Sigmoid colon (tissue), 7 donors: ENCODE measurements at places on chromosomes 1 and 21. TPM values are rescaled to one million over a fixed set of nuclear protein-coding genes. Genes with fewer than 3 reads are reported as not detected.

DNA sequence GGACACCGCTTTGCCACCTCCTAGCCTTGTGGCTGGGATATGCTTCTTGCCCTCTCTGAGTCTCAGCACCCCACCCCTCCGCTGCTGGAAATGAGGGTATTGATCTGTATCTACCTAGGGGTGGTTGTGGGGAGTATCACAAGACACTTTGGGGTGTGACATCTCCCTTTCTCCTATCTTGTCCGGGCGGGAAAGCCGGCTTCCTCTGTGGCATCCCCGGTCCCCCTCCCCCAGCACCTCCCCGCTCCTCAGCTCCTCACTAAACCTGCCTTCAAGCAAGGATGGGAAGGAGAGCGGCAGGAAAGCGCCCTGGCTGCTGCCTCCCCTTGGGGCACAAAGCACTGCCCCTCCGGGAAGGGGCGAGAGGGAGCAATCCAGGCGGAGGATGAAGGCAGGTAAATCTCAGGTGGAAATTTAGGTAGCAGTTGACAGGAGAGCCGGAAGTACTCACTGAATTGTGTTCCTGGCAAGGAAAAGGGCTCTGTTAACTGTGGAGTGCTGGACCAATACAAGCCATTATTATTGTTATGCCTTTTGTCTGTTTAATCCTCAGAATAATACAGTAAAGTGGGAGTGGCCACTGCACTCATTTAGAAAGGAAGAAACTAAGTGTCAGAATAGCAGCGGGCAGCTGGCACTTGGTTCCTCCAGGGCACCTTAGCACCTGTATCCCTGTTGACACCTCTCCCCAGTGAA is 49.0 kb upstream of the LRP8 start:
- DNase-seq: no peak

DNA sequence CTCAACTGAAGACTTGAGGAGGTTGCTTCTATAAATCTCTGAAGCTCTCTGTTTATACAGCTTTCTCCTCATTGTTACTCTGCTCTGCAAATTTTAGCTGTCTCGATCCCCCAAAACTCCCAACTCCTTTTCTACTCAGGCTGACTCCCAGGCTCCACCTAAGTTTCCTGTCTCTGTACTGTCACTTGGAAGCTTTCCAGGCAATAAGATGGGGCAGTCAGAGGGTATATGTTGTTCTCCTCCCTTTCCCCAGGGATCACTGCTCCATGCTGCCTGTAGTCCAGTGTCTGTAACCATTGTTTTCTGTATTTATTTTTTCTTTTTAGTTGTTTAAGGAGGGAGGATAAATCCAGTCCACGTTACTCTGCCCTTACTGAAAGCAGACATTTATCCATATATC is 13.4 kb downstream of the TSNAX start:
- no peak for DNase-seq

- DNase-seq: peak; percentile 89
These were observed 14.2 kb downstream of the CAPN2 start for GRCh38 chr1:223726380-223727001.

- no peak for DNase-seq
These were observed 45.0 kb upstream of the C1orf53 start for GRCh38 chr1:197857477-197857876.

GRCh38 chr1:112626193-112626592 is 6.6 kb downstream of the CAPZA1 start:
- no peak for DNase-seq

OLFML3 gene
- total RNA-seq: 94.0 TPM

OR14K1 gene
- not detected for total RNA-seq

U2AF1 gene
- 51.0 TPM for total RNA-seq

DNA sequence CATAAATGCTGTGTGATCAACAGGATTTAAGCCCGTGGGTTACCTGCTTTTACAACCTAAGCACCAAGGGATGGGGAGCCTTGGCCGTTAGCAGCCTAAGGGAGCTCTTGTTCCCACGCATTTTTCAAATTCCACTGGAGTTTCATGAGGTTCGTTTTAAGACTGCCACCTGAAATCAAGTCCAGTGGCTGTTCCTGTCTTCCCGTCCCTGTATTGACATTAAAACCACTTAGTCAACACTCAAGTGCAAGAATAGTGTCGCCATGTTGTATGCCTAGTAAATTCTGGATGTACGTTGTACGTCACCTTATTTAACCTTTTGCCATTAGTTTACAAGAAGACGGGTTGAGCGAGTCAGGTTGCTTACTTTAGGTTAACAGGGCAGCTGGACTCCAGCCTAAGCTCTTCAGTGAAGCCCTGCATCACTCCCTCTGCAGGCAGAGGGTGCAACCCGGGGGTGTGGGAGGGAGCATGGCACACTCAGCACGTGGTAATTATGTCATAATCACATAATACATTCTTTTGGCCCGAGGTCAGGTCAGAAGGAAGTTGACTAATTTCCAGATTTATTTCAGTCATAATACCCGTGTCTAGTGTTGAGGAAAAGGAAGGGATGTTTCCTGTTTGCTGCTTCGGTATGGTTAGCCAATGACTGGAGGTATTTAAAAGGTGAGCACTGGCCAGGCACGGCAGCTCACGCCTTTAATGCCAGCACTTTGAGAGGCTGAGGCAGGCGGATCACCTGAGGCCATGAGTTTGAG is 42.5 kb downstream of the CNST start:
- DNase-seq: peak; percentile 82

LHX4 gene
- total RNA-seq: not detected

ACKR1 gene
- total RNA-seq: 33.5 TPM

DNA sequence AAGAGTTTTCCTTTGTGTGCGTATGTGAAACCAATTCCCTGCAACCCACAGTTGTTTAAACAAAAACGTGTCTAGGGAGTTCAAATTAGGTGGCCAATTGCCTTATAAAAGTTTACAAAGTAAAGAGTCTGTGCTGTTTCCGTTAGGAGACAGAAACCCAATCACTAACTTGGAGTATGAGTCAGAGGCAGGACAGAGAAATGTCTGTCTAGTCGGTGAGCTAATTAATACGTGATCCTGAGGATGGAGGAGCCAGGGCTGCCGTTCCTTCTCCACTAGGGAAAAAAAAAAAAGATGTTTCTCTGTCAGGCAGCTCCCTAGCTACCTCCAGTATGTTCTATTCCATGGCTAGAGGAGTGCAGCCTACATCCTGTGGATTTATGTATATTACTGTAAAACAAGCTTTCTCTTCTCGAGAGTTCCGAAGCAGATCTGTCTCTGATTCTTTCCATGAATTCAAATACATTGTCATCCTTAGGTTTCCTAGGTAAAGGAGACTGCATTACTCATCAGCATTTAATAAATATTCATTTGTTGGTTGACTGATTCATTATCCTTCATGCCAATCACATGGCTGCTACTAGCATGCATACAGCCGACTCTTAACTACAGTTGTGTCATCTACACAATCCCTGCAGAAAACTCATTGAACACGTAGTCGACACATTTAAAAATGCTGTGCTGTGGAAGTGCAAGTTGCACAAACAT is 430.6 kb downstream of the KIF26B start:
- no peak for DNase-seq

- no peak for DNase-seq
These were observed 165.1 kb downstream of the DAB1 start for GRCh38 chr1:57258557-57259325.
